ENCODE measurements at places on chromosomes 16 and 17.

DNA sequence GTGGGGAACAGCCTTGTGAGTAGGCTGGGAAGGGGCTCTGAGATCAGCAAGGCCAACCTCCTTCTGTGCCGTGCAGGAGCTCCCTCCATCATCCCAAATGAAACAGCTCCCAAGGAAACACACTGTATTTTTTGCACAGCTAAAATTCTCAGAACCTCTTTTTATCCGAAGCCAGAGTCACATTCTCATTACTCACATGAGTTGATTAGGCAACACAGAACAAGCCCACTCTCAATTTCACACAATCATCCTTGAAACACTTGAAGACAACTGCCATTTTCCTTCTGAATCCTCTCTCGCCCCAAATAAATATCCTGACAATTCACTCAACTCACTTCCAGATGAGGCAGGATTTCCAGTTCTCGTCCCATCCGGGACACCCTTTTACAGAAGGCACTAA is 66.1 kb downstream of the MYO18A start:
- DNase-seq, result no peak

DNA sequence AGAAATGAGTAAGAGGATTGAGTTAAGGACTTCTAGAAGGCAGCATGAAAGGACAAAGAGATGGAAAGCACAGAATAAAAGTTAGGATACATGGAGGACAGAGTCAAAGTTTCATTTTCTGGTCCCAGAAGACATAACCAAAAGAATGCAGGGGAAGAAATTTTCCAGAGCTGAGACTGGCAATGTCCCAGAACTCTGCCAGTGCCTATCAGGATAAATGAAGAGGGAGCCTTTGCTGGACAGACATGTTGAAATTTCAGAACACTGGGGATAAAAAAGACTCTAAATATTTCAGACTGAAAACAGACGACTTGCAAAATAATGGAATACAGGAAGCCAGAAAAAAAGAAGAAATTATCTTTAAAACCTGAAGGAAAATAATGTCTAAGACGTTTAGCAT is 55.7 kb downstream of the NT5M start:
- DNase-seq, result no peak

- DNase-seq, result no peak
Measured at GRCh38 chr16:30000735-30001631, 4.9 kb downstream of the INO80E start.

DNA sequence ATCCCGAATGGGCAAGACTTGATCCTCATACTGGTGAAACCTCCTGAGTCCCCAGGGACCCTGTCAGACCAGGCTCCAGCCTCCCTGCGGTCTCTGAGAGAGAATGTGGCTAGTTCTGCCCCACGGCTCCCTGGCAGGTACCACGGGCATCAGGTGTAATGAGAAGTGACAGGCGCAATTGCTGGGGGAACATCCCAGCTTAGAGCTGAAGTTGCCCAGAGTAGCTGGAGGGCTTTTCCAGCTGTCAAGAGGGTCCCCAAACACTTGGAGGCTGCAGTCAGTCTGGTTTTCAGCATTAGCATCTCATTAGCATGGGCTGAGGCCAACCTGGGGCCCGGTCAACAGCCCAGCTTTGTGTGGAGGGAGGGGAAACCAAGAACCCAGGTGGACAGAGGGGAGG is 100.0 kb upstream of the TMEM132E start:
- DNase-seq, result no peak

- no peak for DNase-seq
Measured at GRCh38 chr16:9706217-9706836, 475.9 kb downstream of the GRIN2A start.

- no peak for DNase-seq
Measured at GRCh38 chr17:77840513-77841165, 117.9 kb upstream of the TNRC6C start.

DNA sequence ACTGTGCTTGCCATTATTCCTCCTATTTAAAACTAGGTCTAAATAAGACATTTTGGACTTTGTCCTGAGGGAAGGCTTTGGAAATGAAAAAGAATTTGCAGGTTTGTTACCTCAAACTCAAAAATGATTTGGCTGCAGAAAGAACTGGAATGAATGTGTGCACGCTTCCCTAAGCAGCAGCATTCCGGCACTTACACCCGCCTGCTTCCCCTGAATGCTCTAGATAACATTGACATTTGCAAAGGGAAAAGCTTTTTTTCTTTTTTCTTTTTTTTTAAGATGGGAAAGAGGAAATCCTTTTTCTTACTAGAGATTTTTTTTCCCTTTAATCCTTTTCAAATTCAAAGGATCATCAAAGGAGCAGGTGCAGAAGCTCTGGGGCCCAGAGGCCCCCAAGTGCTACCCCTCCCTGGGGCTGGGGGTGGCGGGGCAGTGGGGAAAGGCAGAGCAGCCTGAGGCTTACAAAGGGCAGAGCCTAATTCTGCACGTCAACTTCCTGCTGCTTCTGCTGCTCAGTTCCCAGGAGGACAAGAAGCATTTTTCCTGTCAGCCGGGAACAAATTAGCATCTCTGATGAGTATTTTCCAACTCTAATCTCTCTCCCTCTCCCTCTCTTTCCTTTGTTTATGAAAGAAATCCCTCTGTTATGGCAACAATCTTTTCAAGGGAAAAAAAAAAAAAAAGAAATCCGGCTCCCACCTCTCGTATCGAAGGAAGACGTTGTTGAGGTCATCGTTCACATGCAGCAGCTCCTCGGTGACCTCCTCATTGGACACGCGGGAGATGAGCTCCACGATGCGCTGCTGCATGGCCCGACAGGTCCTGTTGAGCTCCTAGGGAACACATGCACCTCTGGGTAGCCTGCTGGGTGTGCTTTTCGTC is 32.1 kb upstream of the SREBF1 start:
- DNase-seq, result no peak

DNA sequence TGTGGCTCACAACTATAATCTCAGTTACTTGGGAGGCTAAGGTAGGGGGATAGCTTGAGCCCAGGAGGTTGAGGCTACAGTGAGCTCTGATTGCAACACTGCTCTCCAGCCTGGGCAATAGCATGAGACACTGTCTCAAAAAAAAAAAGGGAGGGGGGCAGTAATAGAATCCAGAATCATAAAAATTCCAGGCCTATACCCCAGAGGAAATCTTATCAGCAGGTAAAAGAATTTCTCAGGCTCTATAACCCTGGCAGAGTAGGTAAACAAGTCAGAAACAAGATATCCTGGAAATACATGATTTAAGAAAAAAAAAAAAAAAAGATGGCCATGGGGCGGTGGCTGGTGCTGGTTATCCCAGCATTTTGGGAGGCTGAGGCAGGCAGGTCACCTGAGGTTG is 12.9 kb downstream of the SPAG9 start:
- no peak for DNase-seq

DNA sequence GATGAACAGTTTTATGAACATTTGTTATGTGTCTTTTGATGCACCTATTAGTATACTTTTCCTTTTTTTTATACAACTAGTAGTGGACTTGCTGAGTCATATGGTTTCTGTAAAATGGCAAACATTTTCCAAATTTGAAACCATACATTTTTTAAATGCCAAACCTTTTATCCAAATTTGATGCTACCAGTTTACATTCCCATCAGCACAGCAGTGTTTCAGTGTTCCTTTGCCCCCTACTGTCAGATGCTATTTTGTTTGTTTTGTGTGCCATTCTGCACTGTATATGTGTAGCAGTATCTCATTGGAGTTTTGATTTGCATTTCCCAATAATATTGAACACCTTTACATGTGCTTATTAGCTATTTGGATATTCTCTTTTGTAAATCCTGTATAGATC is 219.4 kb downstream of the TANC2 start:
- DNase-seq, result no peak

DNA sequence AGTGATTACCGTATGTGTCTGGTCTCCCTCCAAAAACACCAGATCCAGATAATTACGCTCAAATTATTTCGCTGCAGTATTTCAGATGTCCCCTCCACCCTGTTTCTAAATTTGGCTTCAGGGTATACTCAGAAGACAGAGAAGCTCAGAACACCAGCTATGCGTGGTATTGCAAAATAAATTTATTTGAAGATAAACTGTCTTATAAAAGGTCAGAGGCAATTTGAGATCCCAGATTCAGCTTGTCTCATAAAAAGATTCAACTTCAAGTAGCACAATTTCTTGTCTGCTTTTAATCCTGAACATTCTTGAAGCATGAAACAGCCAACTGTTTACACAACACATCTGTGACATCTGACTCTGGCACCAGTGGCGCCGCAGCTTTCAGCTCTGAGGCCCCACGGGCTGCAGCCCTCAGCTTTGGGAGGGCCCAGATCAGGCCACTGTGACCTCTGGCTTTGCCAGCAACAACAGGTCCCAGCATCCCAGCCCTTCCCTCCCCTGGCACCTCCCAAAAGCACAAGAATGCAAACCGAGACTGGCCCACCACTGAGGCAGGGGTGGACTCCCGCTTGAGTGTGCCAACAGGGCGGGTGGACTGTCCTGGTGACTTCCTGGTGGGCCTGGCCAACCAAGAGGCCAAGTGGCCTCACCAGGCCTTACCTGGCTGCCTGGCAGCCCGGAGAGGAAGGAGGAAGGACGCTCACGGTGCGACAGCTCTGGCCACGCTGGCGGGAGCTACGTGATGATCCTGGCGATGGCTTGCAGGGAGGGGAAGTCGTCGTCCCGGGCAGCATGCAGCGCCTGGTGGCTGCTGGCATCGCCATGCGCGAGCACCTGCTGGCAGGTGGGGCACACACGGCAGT is 8.0 kb downstream of the SYNGR3 start:
- DNase-seq, result no peak

DNA sequence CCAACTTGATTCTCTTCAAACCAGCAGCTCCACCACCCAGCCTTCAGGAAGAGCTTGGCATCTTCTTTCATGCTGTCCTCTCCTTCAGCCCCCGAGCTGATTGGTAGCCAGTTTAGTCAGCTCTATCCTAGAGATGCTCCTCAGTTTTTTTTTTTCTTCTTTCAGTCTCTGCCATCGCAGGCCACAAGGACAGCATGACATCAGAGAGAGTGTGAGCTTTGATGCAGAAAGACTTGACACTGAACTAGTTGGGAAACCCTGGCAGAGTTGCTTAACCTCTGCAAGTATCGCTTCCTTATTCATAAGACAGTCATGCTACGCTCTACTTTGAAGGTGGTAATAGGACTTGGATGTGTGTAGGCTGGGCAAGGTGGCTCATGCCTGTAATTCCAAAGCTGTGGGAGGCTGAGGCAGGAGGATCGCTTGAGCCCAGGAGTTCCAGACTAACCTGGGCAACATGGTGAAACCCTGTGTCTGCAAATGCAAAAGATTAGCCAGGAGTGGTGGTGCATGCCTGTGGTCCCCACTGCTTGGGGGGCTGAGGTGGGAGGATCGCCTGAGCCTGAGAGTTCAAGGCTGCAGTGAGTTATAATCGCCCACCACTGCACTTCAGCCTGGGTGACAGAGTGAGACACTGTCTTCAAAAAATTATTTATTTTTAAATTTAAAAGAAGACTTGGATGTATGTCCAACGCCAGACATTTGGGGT is 2.6 kb downstream of the CD300LB start:
- no peak for DNase-seq

DNA sequence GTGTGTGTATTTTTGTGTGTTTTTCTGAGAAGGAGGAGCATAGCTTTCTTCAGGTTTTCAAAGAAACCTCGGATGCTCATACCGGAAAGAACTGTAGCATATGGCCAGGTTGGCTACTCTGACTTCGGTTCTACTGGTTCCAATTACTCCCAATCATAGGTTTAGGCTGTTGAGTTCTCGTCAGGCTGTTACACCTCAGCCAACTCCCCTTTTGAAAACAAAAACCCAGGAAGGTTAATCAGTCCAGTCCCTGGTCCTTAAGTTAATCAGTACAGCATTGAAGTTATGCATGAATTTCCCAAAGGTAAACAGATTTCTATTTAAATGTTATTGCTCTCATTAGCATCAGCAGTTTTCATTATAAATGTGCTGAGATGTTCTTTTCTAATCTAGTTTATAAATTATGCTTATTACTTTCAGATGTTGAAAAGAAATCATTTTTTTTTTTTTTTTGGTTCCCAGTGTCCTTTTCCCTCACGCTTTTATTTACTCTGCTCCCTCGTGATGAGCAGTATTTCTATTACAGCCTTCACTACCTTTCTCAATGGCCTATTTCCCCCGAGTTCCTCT is 111.0 kb downstream of the NPIPB5 start:
- DNase-seq, result no peak

GRCh38 chr17:79728169-79728907 is 2.4 kb upstream of the ENPP7 start:
- DNase-seq, result no peak

GRCh38 chr17:32931686-32932085 is 3.7 kb downstream of the TMEM98 start:
- DNase-seq, result no peak

DNA sequence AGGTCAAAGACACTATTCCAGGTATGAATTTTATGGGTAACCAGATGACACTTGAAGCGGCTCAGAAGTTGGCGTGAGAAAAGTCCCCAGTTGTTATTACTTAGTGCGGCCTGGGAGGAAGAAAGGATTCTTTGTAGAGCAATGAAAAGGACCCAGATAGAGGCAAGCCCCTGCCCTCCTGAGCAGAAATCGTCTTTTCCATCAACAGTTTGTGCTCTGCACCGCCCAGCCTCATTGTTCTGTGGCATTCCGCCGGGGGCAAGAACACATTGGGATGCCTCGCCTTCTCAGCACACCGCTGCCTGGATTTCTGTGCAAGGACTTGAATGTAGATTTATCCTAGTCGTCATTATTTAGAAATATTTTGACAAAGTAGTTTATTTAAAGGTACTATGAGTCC is 32.7 kb upstream of the CRHR1 start:
- no peak for DNase-seq

GRCh38 chr17:29714146-29714545 is 91.4 kb upstream of the CORO6 start:
- DNase-seq, result no peak

- DNase-seq, result no peak
Measured at GRCh38 chr17:32292094-32292493, 26.5 kb downstream of the RHBDL3 start.

DNA sequence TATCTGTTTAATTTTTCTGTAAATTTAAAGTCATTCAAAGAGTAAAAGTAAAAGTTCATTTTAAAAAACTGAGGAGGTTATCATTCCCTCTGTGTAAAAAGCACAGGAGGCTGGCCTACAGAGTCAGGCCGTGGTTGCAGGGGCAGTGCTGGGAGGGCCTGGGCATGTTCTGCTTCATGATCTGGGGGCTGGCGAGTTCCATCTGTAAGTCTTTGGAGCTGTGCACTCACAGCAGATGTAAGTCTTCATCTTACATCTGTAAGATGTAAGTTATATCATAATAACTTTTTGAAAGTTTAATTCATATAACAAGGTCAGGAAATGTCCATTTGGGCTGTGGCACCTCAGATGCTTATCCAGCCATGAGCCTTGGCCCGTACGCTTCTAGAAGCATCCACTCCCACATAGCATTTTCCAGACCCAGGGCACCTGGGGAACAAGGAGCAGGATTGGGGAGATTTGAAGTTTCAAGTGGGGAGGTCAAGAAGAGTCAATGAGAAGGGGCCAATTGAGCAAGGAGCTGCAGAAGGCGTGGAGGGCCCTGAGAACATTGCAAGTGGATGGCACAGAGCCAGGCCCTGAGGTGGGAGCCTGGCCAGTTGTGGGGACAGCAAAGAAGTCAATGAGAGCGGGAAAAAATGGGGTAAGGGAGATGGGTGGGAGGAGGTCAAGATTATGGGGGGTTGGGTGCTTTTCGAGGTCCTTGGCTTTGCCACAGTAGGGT is 54.1 kb downstream of the TNFRSF13B start:
- no peak for DNase-seq

Measured in cortex of kidney (tissue), 1 donor.